ENCODE measurements at places on chromosomes 3 and 15.

- no peak for DNase-seq
Measured at GRCh38 chr15:80403712-80404056, 498 bp upstream of the ARNT2 start.

DNA sequence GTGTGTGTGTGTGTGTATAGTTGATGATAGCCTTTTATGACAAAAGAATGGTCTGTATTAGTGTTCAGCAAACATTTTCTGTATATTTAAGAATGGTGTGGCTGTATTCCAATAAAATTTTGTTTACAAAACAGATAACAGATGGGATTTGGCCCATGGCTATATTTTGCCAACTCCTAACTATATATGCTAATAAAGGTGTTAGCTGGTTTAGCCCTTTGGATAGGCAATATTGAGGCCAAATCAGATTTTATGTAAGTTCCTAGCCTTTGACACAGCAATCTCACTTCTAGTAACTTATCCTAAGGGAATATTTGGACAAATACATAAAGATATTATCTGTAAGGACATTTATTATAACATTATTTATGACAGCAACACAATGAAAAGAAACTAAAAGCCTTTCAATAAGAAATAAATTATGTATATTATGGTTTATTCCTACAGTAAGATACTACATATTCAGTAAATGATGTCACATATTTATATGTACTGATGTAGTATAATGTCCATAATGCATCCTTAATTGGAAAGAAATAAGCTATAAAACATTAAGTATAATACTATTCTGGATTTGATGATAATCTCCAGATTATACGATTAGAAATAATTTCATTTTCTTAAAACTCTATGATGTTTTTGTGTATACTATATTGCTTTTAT, 264.0 kb downstream of the RBMS3 start:
- no peak for DNase-seq

DNA sequence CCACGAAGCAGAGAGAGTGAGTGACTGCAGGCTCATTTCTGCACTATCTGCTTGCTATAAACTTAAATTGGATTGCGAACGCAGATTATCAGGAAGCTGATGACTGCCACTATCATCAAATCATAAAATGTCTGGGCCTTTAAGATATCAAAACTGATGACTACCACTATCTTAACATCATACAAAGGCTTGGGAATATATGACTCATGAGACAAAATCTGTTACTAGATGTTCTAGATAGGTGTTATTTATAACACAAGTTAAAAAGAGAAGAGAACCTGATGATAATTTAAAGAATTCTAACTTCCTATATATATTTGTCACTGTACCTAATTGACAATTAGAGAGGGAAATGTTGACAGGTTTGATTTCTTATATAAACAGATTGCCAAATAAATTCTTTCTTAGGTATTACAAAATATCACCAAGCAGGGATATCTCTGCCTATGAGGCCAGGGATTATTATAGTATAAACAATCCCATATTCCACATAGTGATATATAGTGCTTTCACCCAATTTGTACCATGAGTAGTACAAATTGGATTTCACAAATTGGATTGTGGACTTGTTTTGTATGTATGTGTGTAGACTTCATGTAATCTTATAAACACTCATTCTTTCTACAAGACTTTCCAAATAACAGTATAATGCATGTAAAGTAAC, 1157.2 kb downstream of the ROBO1 start:
- no peak for DNase-seq

- DNase-seq: no peak
Measured at GRCh38 chr15:100192097-100193080, 149.4 kb downstream of the ADAMTS17 start.

DNA sequence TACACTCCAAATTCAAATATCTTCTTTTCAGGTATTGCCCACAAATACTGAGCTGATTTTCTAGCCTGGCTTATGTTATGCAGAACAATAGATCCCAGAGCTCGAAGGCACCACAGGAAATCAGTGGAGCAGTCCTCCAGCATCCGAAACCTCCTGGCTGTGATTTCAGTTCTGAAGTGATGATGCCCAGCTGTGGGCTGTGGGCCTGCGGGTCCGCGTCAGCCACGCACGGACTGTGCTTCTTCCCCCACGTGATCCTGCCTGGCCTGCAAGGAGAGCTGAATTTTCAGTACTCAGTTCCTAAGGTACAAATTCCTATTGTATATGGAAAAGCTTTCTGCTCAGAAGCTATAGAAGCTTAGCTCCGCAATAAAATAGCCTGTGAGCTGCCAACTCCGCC, 96.2 kb downstream of the OCA2 start:
- no peak for DNase-seq

GRCh38 chr15:91099995-91100813, at the start of gene SV2B:
Gene SV2B, plus strand, starts transcription at chr15:91100257. Its CDS starts 126,007 bp downstream, at chr15:91226264.
- DNase-seq: no peak

- DNase-seq: no peak
Measured at GRCh38 chr3:14126887-14127505, 2.1 kb downstream of the TMEM43 start.

- DNase-seq: no peak
Measured at GRCh38 chr3:37689645-37690356, 171.9 kb upstream of the CTDSPL start.

DNA sequence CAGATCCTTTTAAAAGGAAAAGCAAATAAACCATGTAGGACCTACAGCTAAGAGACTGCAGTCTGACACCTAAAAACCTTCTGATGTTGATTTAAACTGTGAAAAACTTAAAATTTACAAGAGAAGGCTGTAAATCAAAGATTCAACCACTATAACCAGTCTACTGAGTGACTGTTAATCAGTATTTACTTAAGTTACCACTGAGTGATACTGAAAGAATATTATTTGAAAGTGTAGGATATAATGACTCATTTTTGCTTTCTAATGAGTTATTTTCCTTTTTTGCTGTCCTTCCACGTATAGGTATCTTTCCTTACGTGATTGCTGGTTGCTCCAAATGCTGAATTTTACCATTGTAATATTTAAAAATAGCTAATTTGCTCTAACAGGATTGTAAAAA, 44.6 kb downstream of the RFX7 start:
- DNase-seq: no peak

GRCh38 chr15:83769411-83769999, 115.6 kb downstream of the ADAMTSL3 start:
- DNase-seq: no peak

GRCh38 chr3:149276619-149277018, 55.0 kb upstream of the CP start:
- no peak for DNase-seq

GRCh38 chr3:187044867-187045552, 94.3 kb downstream of the RPL39L start:
- DNase-seq: no peak

DNA sequence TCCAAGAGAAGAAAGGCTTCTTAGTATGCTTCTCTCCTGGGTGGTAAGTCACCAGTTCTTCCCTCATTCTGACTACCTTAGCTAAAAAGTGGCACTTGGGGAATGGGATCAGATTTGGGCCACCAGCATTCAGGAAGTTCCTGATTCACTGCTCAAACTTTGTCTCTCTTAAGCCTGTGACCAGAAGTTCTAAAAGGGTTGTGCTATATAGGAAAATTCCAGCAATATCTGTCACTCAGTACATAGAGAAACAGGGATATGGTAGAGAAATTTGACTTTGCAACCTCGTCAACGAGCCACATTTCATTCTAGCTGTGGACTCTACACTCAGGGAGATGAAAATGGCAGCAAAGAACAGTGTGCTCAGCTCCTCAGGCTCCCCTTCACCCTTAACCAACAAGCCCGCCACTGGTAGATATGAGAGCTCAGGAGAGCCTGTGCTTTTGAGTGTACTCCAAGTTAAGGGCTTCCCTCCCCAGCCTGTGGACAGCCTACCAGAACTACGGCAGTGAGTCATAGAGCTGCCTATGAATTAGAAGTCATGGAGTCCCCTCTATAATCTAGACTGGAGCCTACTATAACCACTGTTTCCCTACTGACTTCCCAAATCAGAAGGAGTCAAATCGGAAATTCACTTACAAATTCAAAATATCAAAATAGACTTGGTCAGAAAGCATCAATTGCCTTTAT, 52.6 kb upstream of the MYO5C start:
- DNase-seq: no peak

DNA sequence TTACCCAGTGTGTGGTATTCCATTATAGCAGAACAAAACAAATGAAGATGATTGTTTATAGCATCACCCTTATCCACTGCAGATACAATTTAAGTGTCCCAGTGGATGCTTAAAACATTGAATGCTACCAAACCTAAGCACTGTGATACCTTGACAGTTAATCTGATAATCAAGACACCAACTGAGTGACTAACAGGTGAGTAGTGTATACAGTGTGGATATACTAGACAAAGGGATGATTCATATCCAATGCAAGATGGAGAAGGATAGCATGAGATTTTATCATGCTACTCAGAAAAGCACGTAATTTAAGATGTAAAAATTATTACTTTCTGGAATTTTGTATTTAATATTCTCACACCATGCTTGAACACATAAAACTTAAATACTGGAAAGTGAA, 1449.0 kb downstream of the OTOL1 start:
- DNase-seq: no peak

GRCh38 chr15:31141792-31142191, 40.3 kb upstream of the TRPM1 start:
- no peak for DNase-seq

DNA sequence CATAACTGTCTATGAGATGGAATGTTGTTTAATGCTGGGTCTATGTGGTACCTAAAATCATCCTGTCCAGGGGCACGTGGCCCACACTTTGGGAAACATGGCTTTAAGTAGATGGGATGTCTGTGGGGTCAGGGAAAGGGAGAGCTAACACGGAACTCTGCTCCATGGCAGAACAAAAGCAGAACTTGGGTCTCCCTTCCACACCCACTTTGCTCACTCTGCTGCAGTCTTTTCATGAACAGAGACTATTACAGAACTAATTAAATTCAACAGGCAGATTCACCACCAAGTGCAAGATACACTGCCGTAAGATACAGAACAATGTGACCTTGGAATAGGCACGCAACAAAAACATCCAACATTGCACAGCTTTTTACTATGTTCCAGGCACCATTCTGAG, 28.2 kb downstream of the POPDC2 start:
- no peak for DNase-seq

DNA sequence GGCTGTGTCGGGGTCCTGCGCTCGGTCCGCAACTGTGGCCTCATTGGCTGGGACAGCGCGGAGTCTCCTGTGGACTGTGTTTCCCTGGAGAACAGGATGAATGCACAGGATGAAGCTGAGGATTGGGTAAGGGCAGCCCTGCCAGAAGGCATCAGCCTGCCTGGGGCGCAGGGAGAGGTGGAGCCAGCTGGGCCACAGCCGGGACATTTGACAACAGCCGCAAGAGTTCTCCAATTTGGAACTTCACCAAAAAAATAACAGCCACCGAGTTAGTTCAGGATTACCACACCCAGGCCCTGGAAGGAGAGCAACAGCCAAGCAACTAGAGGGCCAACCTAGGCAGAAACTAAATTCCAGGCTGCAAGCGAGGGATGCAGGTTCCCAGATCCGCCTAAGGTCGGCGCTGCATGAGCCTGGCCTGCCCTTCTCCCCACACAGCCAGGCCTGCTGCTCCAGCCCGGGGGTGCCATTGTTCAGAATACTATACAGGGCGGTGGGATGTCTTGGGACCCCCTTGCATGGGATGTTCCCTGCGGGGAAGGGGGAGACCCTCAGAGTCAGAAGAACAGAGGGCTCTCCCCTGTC, 229.3 kb downstream of the OCA2 start:
- no peak for DNase-seq

DNA sequence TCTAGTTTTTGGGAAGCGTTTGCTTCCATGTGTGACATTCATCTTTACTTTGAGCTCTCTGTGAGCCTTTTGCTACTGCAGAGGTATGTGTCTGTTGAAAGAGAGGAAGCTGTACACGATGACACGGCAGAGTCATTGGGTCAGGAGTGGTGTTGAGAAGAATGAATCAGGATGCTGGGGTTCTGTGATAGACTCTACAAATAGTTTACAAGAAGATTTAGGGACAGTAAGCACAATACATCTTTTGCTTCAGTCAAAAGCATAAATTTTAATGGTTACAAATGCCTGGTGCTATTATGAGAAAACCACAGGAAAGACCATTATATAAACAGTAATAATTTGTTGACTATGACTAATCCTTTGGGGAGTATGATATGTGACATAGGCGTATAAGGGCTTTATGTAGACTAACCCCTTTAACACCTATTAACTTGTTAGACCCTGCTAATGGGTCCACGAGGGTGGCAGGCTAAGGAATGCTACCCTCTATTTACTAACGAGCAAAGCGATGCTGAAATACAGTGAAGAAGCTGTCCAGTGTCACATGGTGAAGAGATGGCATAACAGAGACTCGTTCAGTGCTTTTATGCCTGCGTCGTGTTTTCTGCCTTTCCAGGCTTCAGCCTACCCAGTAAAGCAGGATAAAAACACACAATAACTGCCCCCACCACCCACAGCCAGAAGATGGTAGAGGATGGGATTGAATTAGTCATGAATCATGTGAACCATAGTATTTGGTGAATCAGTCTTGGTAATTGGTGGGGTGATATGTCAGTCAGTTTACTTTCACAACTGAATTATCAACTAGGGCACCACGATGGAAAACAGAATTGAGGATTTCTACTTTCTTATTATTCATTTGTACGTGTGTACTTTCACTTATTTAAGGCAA, 118.8 kb downstream of the LPP start:
- DNase-seq: no peak

GRCh38 chr15:77369168-77369567, 50.7 kb downstream of the PEAK1 start:
- no peak for DNase-seq

DNA sequence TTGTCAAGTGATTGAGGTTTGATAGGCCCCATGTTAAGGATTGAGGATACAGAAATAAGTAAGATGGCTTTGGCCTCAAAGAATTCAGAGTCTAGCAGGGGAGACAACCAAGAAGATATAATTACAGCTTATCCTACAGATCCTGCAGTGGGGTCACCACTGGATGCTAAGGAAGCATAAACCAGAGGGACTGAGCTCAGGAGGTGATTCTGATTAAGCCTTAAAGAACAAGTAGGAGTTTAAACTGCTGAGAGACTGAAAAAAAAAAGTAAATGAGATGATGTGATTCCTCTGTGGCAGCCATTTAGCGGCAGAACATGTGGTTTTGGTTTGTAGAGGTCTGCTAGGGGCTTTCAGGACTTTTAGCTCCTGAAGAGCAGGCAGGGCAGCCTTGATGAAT, 72.1 kb upstream of the ROPN1 start:
- DNase-seq: no peak

DNA sequence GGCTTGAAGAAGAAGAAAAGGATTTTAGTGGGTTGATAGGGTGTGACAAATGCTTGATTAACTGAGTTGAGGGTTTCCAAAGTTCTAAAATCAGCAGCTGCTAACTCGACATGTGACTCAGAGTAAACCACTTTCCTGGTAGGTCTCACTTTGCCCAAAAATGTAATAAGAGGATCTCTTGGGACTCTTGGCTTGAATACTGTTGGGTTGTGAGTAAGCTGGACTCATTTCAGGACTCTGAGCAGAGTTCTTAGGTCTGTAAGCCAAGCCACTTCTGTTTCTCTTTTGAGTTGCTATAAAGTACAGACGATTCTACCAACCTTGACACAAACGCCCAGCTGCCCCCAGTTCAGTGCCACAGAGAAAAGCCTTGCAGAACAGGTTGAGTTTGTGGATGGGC, 241.1 kb downstream of the ZNF621 start:
- DNase-seq: no peak

GRCh38 chr3:118116991-118117390, 917.7 kb downstream of the IGSF11 start:
- no peak for DNase-seq
